ENCODE measurements at places on chromosomes 6 and 20. TPM values are rescaled to one million over a fixed set of nuclear protein-coding genes. Genes with fewer than 3 reads are reported as not detected.

DNA sequence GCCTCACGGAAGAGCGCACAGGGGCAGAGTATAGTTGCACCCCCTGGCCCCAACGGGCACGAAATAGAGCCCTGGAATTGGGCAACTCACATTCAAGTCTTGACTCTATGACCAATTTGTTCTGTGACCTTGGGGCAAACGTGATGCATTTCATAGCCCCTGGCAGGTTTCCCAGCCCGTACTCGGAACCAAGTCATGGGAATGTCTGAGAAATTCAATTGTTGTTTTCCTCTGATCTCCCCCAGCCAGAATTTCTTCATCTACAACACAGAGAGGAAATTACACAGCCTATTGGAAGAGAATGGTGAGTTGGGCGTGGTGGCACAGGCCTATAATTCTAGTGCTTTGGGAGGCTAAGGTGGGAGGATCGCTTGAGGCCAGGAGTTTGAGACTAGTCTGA lies 322.3 kb upstream of the SULF2 start:
- DNase-seq: no peak

- no peak for DNase-seq
These were observed 11.2 kb downstream of the ZBTB2 start for GRCh38 chr6:151379933-151380847.

DNA sequence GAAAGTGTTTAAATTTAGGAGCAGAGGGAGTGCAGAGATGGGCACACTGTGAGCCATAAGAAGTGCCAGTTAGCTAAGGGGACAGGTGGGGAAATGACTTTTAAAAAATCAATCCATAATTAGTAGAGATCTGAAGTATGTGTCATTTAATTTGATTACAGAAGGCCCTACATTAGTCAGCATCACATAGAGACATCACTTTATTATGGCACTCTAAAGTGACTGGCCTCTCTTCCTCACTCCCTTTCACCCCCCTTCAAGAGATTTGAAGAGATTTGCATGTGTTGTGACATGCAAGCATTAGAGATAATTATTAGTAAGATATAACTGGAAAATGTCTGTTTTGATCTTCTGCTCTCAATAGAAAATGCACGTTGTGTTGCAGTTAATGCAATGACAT lies 86.7 kb downstream of the SLX4IP start:
- no peak for DNase-seq

DNA sequence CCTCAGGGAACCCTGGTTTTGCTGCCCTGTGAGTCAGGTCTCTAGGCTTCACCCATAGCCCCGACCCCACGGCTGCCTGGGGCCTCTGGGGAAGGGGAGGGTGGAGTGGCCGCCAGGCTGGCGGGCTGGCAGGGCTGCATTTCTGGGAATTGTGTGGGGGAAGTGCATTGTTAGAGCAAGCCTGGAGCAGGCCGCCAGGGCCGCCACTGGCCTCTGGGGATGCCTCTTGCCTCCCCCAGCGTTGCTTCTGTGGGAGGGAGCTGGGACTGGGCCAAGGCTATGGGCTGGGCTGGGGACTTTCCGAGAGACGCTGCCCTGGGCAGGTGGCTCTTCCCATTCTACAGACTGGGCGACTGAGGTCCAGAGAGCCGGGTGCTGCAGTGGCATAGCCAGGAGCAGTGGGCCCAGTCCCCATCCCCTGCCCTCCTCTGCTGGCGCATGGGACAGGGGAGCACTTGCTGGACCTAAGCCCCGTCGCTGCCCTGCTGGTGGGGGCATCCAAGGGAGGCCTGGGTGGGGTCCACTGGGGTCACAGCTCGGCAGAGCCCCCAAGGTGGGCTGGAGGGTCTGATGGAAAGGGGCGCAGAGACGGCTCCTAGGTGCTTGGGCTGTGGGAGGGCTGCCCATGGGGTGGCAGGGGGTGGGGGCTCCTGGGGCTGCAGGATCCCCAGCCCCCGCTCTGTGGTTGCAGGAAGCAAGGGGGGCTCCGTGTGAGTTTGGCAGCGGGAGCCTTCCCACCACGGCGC lies 6.6 kb upstream of the SOX18 start:
- DNase-seq: peak; percentile 76

DNA sequence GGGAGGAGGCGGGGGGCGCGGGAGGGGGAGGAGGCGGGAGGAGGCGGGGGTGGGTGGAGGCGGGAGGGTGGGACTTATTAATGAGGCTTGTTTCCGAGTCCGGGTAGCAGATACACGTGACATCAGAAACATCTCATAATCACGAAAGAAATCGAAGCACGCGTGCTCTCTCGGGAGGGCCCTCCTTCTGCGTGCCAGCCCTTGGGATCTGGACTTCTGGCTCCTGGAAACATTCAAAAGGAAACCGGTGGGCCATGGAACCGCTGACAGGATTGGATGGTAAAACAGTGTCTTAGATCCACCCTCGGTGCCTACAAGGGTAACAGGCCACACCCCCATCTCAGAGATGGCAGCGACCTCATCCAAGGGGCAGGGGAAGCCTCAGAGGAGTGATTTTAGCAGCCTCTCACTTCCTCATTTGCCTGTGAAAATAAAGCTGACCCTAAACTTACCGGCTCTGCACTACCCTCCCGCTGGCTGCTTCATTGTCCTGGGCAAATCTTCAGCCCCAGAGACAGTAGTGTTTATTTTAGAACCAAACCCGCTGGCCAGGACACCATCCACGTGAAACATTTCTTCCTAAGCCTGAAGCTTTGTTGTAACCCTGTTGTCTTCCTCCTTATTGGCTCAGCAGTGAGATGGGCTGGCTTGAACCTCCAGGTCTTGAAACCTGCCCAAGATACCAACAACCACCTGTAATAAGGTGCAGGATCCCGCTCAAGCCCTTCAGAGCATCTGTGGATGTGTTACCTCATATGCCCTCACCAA lies 97.5 kb downstream of the PSMG4 start:
- DNase-seq: peak; percentile 68

- DNase-seq: no peak
These were observed 58.2 kb upstream of the NKX2-2 start for GRCh38 chr20:21571841-21572690.

DNA sequence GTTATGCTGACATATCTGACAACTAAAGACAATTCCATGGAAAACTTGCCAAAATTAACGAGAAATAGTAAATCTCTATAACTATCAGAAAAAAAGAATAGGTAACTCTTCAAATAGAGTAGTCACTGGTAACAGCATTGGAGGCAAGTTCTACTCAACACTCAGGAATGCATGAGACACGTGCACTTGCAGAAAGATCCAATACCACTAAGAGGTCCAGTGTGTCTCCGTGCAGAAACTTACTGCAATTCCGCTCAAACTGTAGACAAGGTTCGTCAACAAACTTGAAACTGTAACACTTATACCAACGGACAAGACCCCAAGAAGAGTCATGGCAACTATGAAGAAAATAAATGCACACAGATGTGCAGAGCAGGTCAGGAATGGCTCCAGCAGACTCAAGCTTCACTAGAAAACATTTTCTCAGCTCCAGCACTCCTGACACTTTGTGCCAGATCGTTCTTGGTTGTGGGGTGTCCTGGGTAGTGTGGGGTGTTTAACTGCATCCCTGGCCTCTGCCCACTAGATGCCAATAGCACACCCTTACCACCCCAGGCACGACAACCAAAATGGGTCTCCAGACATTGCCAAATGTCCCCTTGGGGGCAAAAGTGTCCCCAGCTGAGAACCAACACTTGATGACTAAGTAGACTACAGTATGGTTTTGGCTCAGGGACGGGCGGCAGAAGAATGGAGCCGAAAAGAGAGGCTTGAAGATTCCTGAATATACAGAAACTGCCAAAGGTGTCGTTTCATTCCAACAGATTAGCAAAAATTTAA lies 134.8 kb downstream of the DTNBP1 start:
- no peak for DNase-seq

DNA sequence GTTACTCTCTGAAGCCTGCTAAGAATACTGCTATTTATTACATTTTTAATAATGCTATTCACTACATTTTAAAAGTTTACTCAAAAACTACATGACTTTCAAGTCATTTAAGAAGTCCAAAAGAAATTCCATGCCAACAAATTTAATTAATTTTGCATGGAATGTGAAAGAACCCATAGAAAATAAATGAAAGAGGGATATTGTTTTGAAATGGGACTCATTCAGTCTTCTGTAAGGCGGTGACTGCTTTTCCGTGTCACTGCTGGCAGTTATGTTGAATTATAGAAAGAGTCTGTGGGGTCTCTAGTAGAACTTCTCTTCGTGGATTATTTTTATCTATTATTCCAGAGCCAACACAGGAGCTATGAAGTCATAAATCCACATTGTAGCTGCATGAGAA lies 211.2 kb downstream of the LAMA2 start:
- DNase-seq: no peak

DNA sequence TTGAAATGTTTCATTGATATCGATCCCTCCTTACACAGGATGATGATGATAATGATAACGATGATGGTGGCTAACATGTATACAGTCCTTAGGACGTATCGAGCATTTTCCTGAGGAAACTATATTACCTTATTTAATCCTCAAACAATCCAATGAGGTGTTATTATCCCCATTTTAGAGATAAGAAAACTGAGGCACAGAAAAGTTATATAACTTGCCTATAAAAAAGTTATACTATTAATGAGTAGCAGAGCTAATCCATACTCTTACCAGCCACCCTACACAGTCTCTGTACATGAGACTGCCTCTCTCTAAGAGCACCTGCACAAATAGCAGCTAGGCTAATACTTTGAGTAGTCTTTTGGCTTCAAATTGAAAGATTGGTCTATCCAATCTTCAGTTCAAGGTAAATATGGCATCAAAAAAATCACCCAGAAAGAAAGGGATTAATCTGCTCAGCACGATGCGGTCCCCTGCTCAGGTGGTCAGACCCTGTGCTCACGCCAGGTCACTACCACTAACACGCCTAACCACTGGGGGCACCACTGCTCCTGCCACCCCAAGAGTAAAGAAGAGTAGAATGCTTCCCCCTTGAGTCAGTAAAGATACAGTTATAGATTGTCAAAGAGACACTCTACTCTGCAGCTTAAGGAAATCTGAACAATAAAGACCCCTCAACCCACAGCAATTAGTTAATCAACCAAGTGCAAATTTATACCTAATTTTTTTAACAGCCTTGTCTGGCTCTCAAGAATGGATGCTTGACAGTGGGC lies 15.0 kb downstream of the GABBR1 start:
- DNase-seq: no peak

GRCh38 chr20:32672982-32673851 lies 524 bp downstream of the C20orf203 start:
- DNase-seq: no peak

DNA sequence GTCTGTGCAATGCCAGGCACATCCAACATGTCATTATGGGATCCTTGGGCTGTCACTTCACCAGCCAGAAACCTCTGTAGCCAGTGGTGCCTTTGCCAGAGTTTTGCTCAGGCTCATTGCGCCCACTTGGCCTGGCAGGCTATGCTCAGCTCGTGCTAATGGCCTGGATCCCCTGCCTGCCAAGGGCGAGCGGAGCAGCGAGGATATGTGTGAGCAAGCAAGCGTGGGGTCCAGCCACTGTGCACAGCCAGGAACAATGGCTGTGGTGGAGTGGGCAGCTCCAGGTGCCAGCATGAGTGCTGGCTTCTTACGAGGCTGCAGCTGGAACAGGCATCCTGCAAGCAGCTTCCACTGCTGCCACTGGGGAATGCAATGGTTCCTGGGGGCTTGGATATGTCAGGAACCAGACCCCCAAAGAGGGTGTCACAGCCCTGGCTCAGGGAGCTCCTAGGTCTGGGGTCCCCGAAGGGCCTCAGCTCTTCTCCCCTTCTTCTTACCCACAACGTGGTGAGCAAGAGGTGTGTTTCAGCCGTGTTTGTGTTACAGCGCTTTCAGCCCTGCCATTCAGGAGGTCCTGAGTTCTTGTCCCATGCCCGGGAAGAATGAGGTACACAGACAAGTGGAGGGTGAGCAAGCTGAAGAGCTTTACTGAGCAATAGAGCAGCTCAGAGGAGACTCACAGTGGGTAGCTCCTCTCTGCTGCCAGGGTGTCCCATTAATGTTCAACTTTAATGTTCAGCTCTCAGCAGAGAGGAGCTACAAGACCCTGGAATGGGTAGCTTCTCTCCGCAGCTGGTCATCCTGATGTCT lies 22.3 kb upstream of the TOP1 start:
- DNase-seq: no peak

Gene RBPJL
- not detected for total RNA-seq

Gene OVOL2
- total RNA-seq: not detected

Gene TMEM239
- total RNA-seq: not detected

Gene ZBTB12
- 3.3 TPM for total RNA-seq

Gene CCN6
- total RNA-seq: not detected

All from left ventricle myocardium superior (tissue), 1 donor.